ENCODE measurements at places on chromosomes 5 and 9. TPM values are rescaled to one million over a fixed set of nuclear protein-coding genes. Genes with fewer than 3 reads are reported as not detected.

EIF4E1B gene
- not detected for total RNA-seq

AKNA gene
- 27.9 TPM for total RNA-seq

DNA sequence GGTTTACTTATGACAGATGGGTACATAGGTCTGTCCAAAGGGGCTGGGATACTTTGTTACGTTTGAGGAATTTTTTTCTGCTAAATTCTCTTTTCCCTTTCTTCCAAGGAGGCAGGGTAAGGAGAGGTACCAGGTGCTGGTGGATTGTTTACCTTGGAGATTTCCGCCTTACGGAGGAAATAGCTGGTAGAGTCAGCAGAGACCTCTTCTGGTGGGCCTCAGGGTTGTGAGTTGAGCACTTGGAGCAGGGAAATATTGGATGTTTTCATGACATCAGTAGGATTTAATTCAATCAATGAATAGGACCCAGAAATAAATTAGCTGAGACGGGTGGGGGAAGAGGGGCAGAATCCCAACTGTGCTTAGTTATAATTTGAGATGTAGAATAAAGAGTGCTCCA lies 60.0 kb upstream of the TAF11L2 start:
- H3K27ac ChIP-seq = no peak overlapping the region
- no peaks in the 10 kb centered on the region for H3K27me3 ChIP-seq
- H3K36me3 ChIP-seq = no peaks in the 10 kb centered on the region
- DNase-seq = no peak
- H3K4me3 ChIP-seq = no peak overlapping the region

PCDHGB5 gene
- 24.2 TPM for total RNA-seq

DNA sequence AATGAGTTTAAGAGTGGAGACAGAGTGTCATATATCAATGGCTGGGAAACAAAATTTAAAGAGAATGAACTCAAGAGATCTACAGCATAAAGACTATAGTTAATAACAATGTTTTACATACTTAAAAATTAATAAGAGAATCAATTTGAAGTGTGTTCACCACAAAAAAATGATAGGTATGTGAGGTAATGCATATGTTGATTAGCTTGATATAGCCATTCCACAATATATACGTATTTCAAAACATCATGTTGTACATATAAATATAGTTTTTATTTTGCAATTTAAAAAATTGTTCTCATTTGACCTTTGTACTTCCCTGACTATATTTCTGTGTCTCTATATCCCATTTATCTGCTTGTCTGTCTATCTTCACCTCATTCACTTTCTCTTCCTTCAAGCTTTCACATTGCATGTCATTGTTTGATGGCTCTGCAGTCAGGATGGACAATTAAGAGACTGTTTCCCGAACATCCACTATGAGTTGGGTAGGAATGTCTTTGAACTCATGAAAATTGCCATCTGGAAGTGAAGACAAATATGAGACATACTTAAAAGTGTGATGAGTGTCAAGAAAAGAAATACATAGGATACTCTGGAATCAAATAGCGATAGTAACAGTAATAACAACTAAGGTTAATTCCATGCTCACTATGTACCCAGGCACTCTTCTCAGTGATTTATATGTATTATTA lies 359.9 kb upstream of the ACTBL2 start:
- no peaks in the 10 kb centered on the region for H3K27me3 ChIP-seq
- no peaks in the 10 kb centered on the region for H3K36me3 ChIP-seq
- H3K4me3 ChIP-seq = no peak overlapping the region
- peak overlapping the region; percentile 92 for H3K27ac ChIP-seq
- no peak for DNase-seq

DNA sequence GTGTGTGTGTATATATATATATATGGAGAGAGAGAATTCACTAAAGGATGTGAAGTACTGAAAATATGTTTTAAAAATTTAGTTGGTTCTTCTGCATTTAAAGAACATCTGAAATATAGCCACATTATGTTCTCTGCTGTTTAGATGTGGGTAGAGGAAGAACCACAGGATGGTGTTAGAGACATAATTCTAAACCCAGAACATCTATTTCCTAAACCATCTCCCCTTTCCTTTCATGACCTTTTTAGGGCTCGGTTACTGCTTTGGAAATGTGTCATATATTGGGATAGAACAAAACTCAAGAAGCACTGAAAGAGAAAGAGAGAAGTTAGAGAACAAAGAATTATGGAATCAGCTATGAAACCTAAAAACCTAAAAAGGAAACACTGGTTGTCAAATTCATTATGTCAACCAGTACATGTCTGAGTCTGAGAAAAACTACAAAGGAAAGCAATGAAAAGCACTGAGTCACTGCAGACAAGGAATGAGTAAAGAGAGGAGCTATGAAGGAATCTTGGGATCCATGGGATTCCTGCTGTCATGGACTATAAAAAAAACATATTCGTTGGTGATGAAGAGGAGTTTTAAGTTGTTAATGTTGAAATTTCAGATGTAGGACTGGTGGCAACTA lies 28.4 kb downstream of the SLC12A2 start:
- no peaks in the 10 kb centered on the region for H3K36me3 ChIP-seq
- H3K4me1 ChIP-seq = peaks cover 2% of the 10 kb centered on the region
- H3K27me3 ChIP-seq = no peaks in the 10 kb centered on the region
- peak; percentile 90 for DNase-seq

DNA sequence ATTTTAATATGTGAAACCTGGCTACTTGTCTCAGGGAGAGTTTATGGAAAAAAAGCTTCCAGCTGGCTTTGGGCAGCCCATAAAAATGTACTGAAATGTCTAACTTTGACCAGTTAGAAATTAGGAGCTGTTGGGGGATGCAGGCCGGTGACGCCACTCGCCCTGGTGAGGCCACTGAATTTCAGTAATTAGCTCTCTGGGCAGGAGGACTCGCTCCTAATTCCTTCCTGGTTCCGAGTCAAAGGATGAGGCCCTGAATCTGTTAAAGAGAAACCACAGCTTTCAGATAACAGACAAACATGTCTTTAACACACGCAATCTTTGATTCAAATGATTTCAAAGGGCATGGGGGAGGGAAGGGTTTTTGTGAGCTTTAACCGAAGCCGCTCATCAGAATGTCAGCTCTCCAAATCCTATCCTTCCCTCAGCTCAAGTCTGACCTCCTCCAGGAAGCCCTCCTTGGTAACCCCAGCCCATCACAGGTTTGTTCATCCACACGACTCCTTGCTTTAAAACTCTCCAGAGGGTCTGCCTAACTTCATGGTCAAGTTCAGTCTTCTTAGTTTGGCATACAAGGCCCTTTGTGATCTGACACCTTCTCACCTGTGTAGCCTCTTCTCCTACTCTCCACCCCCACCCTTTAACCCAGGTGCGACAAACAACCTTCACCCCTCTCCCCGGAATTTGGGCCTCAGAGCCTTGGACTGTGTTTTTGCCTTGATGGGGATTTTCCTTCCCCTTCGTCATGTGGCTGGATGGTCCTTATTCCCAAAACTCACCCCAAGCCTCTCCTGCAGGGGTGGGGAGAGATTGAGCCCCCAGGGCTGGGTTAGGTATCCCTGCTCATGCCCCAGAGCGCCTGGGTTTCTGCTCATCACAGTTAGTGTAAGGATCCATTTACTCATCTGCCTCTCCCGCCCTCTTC lies 13.6 kb upstream of the PHF19 start:
- H3K27me3 ChIP-seq = peaks cover 30% of the 10 kb centered on the region
- no peak overlapping the region for H3K27ac ChIP-seq
- H3K4me3 ChIP-seq = no peak overlapping the region
- no peak for DNase-seq

DNA sequence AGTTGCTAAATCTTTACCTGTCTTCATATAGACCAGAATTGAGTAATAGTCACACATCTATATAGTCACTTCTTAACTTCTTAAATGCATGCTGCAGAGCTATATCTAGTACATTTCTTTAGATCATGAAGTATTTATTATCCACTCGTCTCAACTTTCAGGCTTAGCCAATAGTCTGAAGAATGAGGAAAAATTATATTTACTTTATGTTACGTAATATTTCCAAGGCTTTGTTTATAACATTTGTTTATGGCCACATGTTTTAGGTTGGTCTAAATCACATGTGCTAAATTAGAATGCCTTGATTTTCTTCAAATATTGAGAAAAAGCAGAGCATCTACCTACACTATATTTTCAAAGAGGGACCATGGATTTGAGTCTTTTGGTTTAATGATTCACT lies 47.2 kb upstream of the RGMB start:
- peaks cover 15% of the 10 kb centered on the region for H3K4me1 ChIP-seq
- no peaks in the 10 kb centered on the region for H3K36me3 ChIP-seq

DNA sequence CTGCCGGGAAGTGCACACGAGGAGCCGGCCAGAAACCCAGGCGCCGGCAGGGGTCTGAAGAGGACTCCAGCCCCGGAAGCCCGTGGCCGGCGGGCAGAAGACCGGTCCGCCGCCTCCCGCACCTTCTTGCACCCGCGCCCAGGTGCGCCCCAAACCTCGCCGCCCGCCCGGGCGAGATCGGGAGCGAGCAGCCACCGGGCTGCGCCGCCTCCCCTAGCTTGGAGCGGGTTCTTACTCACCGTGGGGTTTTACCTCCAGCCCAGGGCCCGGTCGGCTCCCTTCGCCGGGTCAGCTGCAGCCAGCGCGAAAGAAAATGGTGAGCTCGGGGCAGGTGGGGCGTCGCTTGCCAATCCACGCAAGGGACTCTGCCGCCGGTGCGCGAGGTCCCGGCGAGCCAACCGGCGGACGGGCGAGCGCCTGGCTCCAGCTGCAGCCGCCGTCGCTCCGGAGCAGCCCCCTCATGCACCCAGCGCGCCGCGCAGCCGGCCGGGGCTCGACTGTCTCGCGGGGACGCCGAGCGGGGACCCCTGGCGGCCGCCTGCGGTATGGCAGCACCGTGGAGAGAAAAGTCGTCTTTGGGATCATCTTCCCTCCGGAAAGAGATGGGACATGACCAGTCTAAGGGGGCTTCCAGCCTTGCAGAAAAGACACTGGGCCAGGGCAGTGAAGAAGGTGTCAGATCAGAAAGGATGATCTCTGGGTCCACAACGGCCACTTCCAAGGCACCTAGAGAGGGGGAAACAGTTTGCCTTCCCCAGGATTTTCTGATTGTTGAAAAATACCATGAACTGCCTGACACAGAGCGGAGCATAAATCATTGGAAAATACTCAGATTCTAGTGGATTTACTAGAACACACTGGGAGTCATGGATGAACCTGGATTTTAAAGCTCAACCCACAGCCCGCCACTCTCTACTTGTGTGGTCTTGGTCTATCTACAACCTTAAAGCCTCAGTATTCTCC lies at the start of gene MOB3B:
MOB3B (minus strand) TSS at position 499 of the 963 bp plus-strand sequence. CDS start 74,264 bp downstream, outside the sequence.
- peak within 1 kb of the TSS; percentile 68 for H3K4me3 ChIP-seq
- DNase-seq = peak; percentile 95
- peaks cover 39% of the 10 kb centered on the region for H3K27me3 ChIP-seq
- H3K36me3 ChIP-seq = no peaks in the 10 kb centered on the region
- no peak within 1 kb of the TSS for H3K27ac ChIP-seq
- peaks cover 10% of the 10 kb centered on the region for H3K4me1 ChIP-seq

GRCh38 chr9:101269591-101270283 lies 115.1 kb downstream of the BAAT start:
- H3K27ac ChIP-seq = no peak overlapping the region
- DNase-seq = no peak
- no peaks in the 10 kb centered on the region for H3K27me3 ChIP-seq
- no peak overlapping the region for H3K4me3 ChIP-seq

DNA sequence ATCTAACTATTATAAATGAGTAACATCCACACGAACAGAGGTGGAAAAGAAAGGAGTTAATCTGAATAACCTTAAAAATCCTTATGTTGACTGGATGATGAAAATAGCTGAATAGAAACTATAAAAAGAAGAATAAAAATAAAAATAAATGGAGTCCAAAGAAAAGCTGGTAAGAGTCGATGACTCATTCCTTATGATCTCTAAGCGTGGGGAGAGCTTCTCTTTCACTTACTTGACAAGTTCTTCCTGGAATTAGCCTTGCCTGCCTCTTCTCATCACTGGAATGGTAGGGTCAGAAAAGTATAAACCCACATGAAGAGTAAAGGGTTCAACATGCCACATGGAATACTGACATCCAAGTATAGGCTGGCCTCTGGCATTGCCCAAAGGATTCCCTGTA lies 477.0 kb upstream of the RGMB start:
- H3K27me3 ChIP-seq = no peaks in the 10 kb centered on the region
- H3K4me1 ChIP-seq = peaks cover 19% of the 10 kb centered on the region
- peak overlapping the region; percentile 63 for H3K27ac ChIP-seq
- H3K36me3 ChIP-seq = no peaks in the 10 kb centered on the region
- peak; percentile 78 for DNase-seq

GRCh38 chr5:89302102-89302891 lies 419.3 kb upstream of the MEF2C start:
- no peaks in the 10 kb centered on the region for H3K27me3 ChIP-seq
- no peaks in the 10 kb centered on the region for H3K4me1 ChIP-seq
- H3K4me3 ChIP-seq = no peak overlapping the region
- no peaks in the 10 kb centered on the region for H3K36me3 ChIP-seq
- H3K27ac ChIP-seq = no peak overlapping the region

REEP5 gene
- total RNA-seq = 38.0 TPM

IRX1 gene
- total RNA-seq = 3.2 TPM

SLCO6A1 gene
- not detected for total RNA-seq

GRCh38 chr5:60598424-60598823 lies 101.5 kb downstream of the DEPDC1B start:
- H3K27ac ChIP-seq = no peak overlapping the region
- H3K4me1 ChIP-seq = no peaks in the 10 kb centered on the region
- H3K36me3 ChIP-seq = no peaks in the 10 kb centered on the region
- H3K27me3 ChIP-seq = no peaks in the 10 kb centered on the region

KCTD16 gene
- 3.6 TPM for total RNA-seq

DNA sequence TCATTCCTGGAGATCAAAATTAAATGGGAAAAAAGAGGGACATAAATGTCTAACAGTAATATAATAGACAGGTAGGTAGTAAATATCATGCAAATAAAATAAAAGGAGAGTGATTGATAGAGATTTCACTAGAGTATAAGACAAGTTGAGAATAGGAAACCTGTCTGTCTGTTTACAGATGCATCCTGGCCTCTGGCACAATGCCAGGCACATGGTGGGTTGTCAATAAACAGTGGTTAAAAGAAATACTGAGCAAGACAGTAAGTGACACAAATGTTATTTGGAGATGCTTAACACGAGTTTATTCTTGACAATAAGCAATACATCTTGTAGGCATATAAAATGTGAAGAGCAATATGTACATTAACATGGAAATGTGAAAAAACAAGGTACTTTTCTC lies 33.3 kb downstream of the RICTOR start:
- no peak for DNase-seq
- no peak overlapping the region for H3K4me3 ChIP-seq
- H3K27ac ChIP-seq = no peak overlapping the region
- no peaks in the 10 kb centered on the region for H3K36me3 ChIP-seq
- no peaks in the 10 kb centered on the region for H3K4me1 ChIP-seq
- no peaks in the 10 kb centered on the region for H3K27me3 ChIP-seq

- no peaks in the 10 kb centered on the region for H3K4me1 ChIP-seq
- H3K27ac ChIP-seq = no peak overlapping the region
- H3K27me3 ChIP-seq = no peaks in the 10 kb centered on the region
- no peak overlapping the region for H3K4me3 ChIP-seq
- H3K36me3 ChIP-seq = no peaks in the 10 kb centered on the region
Observed at GRCh38 chr5:40001796-40002195, 577.0 kb upstream of the DAB2 start.

LIX1 gene
- not detected for total RNA-seq

AK8 gene
- 1.1 TPM for total RNA-seq

GRCh38 chr9:19171271-19171670 lies 44.0 kb upstream of the PLIN2 start:
- H3K4me3 ChIP-seq = no peak overlapping the region
- no peak overlapping the region for H3K27ac ChIP-seq
- no peaks in the 10 kb centered on the region for H3K36me3 ChIP-seq
- peaks cover 6% of the 10 kb centered on the region for H3K4me1 ChIP-seq
- no peak for DNase-seq

Measured in osteoblast (primary cell).